NCI-H1417 treated with DMSO at 0.1 percent for 48 hours (cell line): ENCODE measurements at places on chromosomes 11 and 22.

- DNase-seq, result peak; percentile 31
These were observed 10.7 kb upstream of the DSCAML1 start for GRCh38 chr11:117807482-117808327.

DNA sequence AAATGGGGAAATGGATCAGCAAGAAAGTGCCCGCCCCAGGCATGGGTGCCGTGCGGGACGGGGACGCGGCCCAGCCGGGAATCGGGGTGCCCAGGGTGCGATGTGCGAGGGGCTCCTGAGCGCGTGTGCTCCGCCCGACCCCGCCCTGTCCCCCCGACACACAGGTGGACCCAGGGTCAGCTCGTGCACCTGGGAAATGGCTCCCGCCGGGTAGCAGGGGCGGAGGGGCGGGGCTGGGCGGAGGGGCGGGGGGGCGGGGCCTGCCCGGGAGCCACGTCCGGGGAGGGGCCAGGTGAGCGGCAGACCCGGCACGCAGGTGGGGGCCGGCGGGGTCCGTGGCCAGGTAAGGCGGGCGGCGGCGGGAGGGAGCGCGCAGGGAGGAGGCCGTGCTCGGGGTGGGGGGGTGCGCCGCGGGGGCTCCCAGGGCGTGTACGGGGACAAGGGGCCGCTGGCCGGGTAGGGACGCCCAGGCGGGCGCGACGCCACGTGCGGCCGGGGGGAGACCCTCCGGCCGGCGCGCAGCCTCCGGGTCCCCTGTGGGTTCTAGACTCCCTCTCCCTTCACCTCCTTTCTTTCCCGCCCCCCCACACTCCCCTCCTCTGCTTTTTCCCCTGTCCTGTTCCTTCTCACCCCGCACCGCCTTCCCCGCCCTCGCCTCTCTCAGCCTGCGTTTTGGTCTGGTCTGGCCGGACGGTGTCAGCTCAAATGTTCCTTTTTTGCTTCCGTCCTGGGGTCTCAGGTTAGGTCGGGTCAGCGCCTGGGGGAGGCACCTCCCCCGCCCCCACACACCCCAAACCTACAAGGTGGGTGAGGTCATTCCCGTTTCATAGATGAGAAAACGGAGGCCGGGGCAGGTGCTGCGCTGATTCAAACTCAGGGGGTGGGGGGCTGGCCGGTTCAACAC lies at the start of gene ARHGAP8:
ARHGAP8 (plus strand) TSS at position 291 of the 904 bp plus-strand sequence. CDS start 33,953 bp downstream, outside the sequence.
- no peak for DNase-seq

GRCh38 chr11:129896062-129896461 lies 684 bp upstream of the NFRKB start:
- no peak for DNase-seq

- no peak for DNase-seq
These were observed 935 bp downstream of the QSER1 start for GRCh38 chr11:32893343-32894148.

- DNase-seq, result no peak
These were observed 67.2 kb downstream of the ZC3H12C start for GRCh38 chr11:110160437-110160836.

GRCh38 chr11:59173964-59174663 lies 2.2 kb downstream of the DTX4 start:
- DNase-seq, result no peak

DNA sequence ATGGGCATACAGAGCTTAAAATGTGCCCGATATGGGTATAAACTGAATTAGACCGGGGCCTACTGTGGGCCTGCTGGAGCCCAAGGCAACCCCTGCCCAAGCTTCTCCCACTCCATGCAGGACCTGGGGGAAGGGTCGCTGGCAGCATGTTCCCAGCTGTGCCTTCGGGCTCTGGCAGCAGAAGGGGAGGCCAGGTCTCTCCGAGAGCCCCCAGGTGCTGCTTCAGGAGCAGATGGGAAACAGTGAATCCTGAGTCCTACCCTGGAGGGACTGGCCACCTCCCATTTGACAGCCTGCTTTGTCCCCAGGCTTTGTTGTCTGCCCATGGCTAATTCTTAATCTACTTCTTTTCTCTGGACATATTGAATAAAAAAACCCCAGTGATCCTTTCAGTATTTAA lies 315.6 kb upstream of the B3GAT1 start:
- no peak for DNase-seq

DNA sequence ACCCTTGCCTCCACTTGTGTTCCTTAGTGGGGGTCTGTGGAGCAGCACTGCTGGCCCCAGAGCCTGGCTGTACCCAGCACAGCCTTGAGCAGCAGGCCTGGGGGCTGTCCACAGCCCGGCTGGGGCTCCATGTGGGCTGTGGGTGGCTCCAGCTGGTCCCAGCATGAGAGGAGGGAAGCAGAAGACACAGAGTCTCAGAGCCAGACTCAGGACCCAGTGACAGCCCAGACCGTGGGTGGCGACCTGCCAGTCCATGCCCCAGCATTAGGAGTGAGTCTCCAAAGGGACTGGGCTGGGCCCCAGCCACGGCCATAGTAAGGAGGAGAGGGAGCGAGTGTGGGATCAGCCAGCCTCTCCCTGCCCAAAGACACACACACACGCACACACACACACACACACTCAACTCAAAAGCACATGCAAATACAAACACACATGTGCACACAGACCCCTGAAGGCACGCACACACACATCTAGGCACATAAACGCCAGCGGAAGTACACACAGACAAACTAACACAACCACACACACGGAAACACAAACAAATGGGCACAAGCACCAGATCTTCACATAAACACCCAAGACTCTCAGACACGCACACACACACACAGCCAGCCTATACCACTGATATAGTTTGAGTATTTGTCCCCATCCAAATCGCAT lies 16.7 kb upstream of the LRRC10B start:
- DNase-seq, result no peak

DNA sequence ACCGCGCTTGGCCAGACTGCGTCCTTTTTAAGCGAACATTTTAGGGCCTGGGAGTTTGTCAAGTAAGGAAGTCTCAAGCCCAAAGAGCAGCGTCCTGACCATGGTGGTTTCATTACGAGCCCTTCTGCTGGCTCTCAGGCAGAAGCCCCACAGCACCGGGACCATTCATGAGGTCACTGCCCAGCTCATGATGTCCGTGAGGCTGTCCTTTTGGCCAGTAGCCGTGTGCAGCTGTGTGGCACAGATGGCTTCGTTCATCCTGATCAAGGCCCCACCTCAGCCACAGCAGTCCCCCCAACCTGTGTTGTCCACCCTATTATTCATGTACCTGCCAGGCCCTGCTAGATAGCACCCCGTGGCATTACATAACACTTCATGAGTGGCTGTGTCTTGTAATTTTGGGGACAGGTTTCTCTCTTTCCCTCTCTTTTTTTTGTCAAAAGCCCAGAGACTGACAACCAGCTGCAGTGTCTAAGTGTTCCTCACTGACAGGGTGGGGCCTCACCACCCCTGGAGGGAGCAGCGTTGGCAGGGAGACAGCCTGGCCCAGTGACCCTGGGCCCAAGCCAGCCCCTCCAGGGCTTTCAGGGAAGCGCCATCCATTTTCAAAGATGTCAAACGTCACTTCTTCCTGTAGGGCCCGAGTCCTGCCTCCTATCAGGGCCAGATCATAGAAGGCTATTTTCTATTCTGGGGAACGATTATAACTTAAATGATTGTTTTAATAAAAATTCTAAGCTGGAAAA lies 21.8 kb upstream of the CABP7 start:
- no peak for DNase-seq

DNA sequence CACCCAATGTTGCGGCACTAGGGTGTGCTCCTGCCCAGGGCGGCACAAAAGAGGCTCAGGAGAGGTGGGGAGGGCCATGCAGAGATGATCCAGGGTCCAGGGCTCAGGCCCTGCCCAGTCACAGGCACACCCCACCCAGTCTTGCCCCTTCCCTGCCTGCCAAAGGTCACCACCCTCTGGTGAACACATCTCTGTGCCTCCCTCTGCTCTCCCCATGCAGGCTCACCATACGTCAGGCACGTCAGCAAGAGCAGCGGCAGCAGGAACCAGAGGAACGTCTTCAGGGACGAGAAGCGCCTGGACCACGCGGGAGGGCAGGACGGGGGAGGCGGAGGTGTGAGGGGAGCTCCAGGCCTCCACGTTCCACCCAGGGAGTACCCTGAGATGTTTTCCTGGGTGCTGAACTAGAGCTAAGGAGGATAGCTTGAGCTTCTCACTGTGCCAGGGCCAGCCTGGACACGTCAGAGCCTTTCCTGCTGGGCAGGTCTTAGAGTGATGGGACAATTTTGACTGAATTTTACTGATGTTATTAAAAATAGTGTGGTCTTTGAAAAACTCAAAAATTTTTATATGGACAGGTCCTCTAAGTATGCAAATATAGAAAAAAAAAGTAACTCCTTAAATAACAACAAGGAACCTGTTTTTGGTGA lies 7.2 kb downstream of the SUN2 start:
- no peak for DNase-seq

GRCh38 chr11:46118702-46119351 lies 2.4 kb downstream of the PHF21A start:
- DNase-seq, result no peak

DNA sequence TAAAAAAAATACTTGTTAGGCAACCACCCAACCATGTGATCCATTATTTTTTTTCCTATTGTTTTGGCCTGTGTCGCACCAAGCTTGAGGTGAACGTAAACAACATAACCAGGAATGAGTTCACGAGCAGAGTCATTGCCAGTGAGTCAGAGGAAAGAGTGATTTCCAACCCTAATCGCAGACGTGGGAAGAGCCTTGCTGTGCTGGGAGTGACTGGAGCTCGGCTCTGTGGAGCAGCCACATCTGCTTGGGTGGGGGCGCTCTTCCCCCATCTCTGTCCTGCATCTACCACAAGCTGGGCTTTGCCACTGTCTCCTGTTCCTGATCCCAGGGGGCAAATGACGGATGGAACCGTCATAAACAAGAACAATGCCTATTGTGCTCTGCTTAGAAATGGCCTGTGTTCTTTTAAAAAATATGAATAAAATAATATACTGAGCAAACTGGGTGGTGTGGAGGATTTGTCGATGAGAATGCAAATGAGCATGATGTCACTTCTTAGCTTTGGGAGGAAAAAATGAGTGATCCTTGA lies 210.0 kb downstream of the KIRREL3 start:
- DNase-seq, result no peak

GRCh38 chr11:115606498-115607220 lies 102.4 kb upstream of the CADM1 start:
- DNase-seq, result no peak

DNA sequence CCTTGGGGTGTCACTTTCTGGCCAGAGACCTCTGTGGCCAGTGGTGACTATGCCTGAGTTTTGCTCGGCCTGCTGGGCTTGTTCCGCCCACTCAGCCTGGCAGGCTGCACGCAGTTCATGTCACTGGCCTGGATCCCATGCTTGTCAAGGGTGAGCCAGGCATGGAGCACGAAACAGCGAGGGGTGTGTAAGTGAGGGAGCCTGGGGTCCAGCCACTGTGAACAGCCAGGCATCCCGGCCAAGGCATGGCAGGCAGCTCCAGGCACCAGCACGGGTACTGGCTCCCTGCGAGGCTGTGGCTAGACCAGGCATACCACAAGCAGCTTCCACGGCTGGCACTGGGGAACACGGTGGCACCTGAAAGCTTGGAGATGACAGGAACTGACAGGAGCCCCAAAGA lies 214.3 kb downstream of the LRRC4C start:
- DNase-seq, result no peak

GRCh38 chr11:2742611-2743426 lies 43.0 kb upstream of the KCNQ1OT1 start:
- no peak for DNase-seq

GRCh38 chr22:20569059-20570058 lies 61.9 kb downstream of the MED15 start:
- no peak for DNase-seq

DNA sequence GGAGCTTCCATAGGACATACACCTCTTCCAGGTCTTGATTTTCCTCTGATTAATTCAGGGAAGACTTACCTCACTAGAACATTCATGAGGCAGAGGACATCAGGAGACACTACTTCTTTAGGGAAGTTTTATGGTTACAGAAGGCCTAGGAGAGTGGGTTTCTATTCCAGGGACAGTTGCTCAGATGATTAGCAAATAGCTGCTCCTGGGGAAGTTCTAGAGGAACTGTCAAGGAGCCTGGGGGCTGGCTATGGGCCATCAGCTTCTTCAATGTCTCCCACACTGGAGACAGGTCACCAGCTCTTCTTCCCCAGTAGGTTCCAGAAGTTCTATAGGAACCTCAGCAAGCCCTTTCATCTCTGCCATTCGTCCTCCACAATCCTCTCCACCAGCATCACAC lies 11.5 kb upstream of the OR10A5 start:
- DNase-seq, result no peak

DNA sequence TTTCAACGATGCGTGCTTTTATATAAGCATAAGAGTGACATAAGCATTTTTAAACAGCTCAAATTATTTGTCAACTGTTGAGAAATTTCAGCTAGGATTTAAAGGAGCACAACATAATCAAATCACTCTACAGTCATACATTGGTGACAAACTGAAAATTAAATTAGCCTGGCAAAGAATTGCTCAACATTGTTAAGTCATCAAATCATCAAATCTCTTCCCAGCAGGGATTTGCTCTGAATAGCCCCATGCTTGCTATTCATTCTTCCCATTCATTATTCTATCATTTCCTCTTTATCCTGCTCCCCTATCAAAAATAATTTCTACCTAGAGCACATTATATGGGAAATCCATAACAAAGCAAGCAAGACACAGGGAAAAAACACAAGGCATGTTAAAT lies 198.7 kb upstream of the LUZP2 start:
- no peak for DNase-seq

GRCh38 chr11:34333787-34334186 lies 24.0 kb downstream of the ABTB2 start:
- no peak for DNase-seq

DNA sequence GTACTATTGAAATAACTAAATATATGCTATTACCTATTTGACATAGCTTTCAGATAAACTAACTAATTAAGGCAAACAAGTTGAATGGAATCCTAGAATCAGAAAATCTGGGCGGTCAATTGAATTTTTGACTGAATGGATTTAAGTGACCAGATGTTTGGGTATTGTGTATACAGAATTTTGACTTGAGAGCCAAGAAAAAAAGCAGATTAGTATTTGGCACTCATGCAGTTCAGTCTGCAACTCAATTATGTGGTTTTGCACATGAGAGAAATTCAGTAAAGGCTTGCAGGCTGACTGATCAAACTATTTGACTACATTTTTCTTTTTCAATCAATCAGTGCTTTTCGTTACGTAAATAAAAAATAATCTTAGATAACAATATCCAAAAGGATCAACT lies 254.8 kb downstream of the GUCY1A2 start:
- no peak for DNase-seq

- peak; percentile 83 for DNase-seq
These were observed 1.5 kb downstream of the MS4A8 start for GRCh38 chr11:60700689-60701468.

- DNase-seq, result no peak
These were observed 171.5 kb downstream of the LDLRAD3 start for GRCh38 chr11:36115378-36115801.

- no peak for DNase-seq
These were observed 106.4 kb upstream of the KIRREL3 start for GRCh38 chr11:127106938-127107337.
